ENCODE measurements at places on chromosomes 12 and 14.

DNA sequence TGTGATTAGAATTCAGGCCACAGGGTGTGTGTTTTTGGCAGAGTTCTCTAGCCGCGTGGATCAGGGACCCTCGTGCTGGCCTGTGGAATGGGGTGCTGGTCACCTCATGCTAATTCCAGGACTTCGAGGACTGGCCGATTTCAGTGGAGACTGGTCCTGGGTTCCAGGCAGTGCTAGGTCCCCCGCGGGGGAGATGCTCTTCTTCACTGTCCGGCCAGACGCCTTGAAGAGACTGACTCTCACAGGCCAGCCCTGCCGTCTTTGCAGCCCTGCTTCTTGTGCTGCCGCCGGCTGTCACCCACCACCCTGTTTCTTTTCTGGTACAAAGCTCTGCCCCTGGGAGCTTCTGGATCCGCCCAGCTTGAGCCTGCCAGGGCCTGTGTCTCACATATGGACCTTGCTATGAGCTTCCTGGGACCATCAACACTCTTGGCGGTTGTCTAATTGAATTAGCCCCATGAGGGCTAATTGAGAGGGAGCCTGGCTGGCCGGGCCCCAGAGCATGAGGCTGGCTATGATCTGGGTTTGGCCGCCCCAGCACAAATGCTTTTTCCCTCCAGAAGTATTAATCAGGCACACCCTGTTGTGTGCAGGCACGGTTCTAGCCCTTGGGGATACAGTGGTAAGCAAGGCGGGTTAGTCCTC is 8.2 kb downstream of the MLXIP start:
- no peak for DNase-seq

- no peak for DNase-seq
These were observed 303.9 kb upstream of the LRFN5 start for GRCh38 chr14:41302776-41303175.

DNA sequence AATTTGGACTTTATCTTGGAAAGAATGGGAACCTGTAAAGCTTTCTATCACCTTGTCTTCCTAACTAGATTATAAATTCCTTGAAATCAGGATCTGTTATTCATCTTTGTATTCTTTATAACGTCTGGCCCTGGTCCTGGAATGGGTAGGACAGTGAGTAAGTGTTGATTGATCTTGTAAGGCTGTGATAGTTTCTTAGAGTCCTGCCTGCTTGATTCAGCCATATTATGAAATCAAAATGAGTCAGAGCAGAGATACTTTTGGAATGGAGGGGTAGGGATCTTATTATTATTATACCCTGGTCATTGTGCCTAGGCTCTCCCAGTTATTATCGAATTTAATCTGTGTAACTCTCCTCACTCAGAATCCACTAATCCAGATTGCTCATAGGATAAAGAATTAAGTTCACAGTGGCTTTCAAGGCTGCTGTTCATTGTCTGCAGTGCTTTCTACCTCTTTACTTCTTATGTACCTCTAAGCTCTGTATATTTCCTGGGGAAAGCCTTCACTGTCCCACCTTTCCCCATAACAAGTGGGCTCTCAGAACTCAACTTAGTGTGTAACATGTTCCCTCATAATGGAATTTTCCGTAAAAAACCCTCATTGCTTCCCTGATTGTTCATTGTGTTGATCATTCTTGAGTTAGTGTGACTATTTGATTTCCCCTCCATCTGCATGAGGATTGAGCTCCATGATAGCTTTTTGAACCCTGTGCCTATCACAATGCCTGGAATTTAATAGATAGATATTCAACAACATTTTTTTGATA is 93.3 kb downstream of the DAAM1 start:
- no peak for DNase-seq

DNA sequence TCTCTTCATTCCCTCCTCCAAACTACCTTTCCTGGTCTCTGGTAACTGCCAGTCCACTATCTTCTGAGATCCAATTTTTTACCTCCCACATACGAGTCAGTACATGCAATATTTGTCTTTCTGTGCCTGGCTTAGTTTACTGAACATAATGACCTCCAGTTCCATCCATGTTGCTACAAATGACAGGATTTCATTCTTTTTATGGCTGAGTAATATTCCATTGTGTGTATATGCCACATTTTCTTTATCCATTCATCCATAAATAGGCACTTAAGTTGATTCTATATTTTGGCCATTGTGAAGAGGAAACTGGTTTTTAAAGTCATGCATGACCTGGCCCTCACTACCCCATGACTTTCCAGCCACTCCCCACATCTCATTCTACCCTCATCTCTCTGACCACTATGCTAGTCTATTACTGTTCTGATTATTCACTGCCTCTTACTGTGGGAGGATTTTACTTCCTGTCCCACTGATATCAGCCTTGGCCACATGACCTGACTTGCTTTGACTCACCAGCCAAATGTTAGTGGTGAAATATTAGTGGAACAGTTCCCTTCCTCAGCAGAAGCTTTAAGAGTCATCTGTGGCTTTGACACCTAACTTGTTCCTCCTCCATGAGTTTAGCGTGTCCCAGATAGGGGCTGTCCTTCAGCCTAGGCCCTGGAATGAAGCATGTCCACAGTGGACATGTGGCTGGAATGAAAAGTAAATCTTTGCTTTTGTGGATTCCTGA is 52.2 kb downstream of the GOLGA5 start:
- DNase-seq: no peak

DNA sequence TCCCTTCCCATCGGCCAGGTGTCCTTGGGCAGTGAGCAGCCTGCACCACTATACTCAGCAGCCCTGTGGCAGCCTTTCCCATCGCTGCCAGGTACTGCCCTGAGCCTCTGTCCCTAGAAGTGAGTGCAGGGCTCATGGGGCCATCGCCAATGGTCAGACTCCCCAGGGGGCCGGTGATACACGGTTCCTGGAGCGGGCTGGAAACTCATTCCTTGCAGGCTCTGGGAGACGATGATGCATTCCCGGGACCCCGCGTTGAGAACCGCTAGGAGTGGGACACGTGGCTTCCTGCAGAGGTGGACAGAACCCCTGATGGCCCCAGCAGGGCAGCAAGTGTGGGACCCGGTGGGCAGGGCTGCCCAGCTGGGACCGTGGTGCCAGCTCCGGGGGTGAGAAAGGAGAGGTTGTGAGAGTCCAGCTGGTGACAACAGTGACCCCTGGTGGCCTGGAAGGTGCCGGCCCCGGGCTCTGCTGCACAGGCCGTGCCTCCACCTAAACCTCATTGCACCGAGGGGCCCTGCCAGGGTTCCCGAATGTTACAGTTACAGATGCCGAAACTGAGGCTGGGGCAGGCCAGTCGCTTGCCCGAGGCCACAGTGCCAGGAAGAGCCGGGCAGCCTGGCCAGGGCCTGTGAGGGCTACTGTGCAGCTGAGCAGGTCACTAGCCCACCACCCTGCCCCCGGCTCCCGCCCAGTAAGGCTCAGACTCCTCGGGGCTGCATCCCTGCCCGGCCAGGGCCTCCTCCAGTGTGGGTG is 33.8 kb downstream of the FBRSL1 start:
- no peak for DNase-seq
